ENCODE measurements at places on chromosomes 16 and 17.

GRCh38 chr16:69286941-69287713 is 24.0 kb upstream of the VPS4A start:
- peak; percentile 11 for DNase-seq

- DNase-seq = peak; percentile 27
Observed at GRCh38 chr16:69566240-69566980, 644 bp downstream of the NFAT5 start.

DNA sequence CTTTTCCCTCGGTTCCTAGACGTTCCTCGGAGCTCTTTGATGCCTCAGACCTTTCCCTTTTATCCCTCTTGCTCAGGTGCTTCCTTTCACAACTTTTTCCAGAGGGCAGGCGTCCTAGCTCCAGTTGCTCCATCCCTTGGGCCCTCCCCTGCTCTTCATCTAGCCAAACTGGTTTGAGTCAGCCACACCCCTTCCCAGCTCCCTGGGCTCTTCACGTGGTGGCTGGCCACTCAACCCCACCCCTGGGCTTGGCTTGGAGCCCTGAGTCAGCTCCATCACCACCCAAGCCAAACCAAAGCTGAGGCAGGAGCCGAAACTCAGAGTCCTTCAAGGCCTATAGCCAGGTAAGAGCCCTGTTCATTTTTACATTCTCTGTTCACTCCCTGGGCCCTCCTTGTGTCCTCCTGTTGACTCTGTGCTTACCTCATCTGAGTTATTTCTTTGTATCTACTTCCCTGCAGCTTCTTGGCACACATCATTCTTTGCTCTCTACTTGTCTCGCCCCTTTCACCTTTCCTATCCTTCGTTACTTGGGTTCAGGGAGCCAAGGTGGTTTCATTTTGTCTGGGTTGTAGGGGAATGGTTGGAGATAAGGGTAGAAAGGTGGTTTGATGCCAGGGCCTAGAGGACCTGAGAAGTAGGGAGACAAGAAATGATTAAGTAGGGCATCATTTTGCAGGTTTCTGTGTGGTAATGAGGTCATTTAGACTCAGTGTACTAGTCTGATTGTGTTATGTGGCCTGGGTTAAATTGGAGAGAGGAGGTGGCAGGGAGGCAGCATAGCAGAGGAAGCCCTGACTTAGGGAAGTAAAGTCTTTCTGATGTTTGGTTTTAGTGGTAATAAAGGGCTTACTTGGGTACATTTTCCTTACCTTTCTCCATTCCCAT is 7.6 kb upstream of the PHKG2 start:
- no peak for DNase-seq

DNA sequence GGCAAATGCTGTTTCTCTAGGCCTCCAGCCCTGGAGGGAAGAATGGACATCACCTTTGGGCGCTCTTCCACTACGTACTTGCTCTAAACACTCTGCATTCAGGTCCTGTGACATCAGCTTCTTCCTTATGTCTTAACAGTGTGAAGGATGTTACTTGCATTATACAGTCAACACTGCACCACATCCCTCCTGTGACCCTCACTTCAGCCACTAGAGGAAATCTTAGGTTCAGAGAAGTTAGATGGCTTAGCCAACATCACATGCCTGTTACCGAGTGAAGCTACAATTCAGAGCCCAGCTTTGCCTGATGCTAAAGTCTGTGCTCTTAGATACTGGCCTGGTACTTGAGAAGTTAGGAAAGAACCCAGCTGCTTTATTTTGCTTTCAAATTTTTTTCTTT is 18.3 kb downstream of the UBFD1 start:
- no peak for DNase-seq

- no peak for DNase-seq
Observed at GRCh38 chr16:21719283-21719682, 55.5 kb downstream of the OTOA start.

All from T-helper 2 cell treated with Interferon-gamma antibody and Interleukin-4, amounts not matched to agents 5 μg/mL and 100 μg/mL, for 36 hours (primary cell).